ENCODE measurements at places on chromosomes 5 and 9.

- no peak for DNase-seq
Measured at GRCh38 chr9:84823421-84824271, 154.1 kb downstream of the NTRK2 start.

DNA sequence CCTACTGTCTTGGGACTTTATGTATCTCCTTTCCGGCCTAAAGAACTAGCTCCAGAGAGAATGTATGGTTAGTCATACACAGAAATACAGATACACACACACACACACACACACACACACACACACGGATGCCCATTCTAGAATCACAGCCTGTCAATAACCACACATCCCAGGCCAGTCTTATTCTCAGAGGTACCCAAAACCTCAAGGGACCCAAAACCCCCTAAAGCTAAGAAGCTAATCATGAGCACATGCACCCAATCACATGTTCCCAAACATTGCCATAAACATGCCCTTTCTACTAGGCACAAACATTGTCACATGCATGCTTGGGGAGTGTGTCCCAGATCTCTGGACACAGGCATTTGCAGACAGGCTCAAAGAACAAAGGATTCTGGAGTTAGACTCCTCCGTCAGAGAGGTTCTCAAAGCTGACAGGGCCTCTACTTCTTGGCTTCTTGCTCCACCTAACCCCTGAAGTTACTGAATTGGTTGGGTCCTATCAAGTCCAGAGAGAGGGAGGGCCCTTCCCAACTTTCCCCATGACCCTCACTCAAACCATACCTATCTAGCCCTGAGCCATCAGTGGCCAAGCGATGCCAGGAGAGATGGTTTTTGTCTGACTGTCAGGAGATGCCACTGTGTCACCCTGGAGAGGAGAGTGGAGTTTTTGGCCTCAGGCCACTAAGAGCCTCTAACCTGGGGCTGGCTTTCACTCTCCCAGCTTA, 78.7 kb downstream of the NRG2 start:
- DNase-seq, result no peak

DNA sequence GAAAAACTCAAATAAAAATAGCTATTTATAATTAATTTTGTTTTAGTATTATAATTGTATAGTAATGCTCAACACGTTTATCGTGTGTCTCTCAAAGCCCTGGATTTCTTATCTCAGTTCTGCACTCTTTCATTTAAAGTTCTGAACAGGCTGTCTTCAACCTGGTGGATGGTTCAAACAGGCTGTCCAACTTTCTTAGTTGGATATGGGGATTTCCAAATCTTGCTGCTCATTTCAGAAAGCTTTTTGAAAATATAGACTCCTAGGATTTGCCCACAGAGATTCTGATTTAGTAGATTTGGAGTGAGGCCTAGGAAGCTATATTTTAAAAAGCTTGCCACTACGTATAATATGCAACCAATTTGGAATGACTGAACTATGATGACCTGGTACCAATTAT, 120.3 kb downstream of the GRIA1 start:
- no peak for DNase-seq

- no peak for DNase-seq
Measured at GRCh38 chr5:179820127-179820482, 600 bp upstream of the SQSTM1 start.

DNA sequence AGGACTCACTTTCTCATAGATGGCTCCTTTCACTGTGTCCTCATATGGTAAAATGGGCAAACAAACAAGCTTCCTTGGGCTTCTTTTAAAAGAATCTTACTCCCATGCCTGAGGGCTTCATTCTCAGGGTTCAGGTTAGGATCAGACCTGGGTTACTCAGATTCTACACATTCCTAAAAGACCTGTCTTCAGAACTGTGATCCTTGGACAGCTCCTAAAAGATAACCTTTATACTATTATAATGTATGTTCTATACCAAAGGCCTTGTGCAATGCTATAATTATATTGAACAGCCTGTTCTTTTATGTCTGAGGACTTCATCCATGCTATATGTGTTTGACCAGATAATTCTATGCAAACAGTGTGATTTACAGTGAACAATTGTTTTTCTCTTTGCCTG, 264.4 kb upstream of the CDH10 start:
- DNase-seq, result no peak

DNA sequence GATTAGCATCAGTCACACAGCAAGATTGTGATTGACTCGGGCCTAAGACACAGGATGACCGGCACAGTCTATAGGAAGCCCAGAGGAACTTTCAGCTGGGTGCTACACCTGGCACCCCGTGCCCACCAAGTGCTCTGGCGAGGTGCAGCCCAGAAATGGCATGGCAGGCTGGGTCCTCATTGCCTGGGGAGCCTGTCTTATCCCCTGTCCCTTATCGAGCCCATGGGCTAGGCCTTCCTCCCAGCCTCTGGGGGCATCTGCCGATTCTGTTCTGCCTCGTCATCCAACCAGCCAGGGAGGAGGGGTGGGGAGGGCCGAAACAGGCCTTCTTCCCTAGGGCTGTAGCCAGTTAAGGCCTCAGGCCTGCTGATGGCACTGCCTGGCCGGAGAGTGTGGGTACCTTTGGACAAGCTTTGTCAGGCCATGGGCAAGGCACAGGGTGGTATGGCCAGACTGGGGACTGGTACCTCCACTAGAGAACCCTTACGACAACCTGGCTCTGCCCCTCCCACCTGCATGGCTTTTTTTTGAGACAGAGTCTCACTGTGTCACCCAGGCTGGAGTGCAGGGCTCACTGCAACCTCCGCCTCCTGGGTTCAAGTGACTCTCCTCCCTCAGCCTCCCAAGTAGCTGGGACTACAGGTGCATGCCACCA, 1.6 kb downstream of the GRK6 start:
- no peak for DNase-seq

DNA sequence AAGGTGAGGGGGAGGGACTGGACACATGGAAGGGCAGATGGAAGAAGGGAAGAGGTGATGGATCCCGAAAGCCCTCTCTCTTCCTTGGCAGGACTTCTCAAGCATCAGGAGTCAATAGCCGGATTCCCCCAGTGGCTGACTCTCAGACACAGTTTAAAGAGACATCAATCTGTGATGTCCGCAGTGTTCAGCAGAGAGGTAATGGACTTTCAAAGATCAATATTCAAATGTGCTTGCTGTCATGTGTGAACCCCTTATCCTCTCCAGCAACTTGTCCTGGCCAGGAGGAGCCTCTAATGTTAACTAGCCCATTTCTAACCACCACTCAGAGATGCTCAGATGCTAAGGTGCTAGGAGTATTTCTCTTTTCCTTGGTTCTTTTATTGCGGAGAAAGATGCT, 392.2 kb downstream of the IRX1 start:
- DNase-seq, result no peak
